ENCODE measurements at places on chromosomes 1 and 21. TPM values are rescaled to one million over a fixed set of nuclear protein-coding genes. Genes with fewer than 3 reads are reported as not detected.
A peak's percentile ranks its signal among the peaks of the same experiment; 100 is the strongest.

DNA sequence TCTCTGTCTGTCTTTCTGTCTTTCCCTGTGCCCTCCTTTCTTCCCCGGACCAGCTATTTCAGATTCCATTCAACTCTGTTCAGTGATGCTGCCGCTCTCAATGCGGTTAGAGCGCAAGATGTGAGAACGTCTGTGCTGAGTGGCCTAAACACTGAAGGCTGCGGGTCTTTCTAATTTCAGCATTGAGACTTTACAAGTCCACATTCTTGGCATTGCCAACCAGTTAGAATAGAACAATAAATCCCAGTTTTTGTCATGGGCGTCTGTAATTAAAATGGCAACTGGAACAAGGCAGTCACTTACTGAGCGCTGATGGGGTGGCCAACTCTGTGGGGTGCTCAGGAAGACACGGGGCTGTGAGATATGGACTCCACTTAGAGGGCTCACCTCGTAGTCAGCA, 112.8 kb downstream of the DHRS3 start:
- no peak for DNase-seq

DNA sequence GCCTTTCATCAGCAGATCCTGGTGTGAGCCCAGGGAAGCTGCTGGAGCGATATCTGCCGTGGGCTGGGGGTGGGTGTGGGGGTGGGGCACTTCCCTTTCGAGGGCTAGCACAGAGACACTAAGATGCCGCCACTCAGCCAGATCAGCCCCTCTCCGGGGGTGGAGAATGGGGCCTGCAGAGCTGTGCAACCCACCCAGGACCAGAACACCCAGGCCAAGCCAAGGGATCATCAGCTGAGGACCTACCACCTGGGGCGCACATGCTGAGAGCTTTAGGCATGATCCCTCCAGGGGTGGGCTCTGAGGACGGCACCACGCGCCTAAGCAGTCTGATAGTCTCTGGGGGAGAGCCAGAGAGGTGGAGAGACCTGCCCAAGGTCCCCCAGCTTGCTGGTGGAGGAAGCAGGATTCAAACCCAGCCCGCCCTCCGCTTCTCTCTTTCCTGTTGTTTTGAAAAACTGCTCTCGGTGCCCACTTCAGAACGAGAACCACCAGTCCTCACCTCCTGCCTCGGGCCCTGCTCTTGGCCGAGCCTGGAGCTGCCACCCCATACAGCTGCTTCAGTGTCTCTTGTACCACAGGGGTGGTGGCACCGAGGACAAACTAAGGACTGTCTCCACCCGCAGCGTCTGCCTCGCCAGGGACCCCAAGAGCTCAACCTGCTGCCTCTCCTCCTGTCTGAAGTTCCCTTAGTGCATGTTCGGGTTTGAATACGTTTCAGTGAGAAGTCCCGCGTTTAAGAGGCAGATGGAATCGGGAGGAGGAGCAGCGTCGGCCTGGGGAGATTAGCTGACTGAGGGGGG, 39.7 kb upstream of the RUNX3 start:
- DNase-seq, result no peak

DNA sequence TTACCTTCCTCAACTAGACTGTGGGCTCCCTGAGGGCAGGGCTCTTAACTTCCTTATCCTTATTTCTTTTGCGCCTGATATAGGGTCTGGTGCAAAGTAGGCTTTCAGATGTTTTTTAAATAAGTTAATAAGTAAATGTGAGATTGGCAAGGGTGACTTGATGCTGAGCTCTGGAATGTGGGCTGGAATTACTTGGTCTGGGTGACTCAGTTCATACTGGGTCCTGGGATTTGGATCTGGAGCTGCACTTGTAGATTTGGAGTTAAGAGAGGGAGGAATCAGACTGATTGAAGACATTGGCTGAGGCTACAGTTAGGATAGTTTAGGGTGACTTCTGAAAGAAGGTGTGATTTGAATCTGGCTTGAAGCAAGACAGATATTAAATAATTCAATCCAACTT, 190.9 kb downstream of the GIPC2 start:
- no peak for DNase-seq

DNA sequence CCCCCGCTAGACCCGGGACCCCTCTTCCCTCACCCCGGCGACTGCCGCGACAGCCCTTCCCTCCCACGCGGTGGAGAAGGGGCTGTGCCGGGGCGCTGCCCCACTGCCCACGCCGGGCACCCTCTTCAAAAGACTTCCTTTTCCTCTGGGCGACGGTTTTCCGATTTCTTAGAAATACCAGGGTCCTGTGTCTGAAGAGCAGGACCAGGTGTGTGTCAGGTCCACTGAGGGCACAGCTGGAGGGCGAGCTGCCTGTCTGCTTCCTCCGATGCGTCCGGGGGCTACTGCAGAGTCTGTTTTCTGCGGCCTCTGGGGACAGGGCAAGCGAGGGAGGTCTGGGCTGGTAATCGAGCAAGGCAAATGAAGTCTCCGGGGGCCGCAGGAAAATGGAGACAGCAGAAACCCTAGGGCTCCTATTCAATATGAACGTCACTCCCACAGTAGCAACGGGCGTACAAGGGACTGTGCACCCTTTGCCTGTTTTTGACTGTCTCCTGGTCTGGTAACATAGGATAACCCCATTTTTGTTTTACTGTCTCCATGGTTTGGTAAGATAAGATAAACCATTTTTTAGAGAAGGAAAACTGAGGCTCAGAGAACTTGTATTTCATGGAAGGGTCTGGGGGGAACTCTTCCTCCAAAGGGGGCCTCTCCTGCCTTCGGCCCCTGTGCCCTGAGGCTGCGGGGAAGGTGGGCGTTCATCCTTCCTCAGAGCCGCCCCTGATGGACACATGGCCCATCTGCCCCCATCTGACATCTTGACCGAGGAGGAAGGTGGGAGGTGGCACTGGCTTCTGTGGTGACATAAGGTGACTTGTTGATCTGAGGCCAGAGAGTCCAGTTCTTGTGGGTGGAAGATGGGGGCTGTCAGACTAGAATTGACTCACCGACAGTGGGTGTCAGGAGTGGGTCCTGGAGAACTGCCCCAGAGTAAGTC, 970 bp downstream of the TNFRSF1B start:
- peak; percentile 43 for DNase-seq

DNA sequence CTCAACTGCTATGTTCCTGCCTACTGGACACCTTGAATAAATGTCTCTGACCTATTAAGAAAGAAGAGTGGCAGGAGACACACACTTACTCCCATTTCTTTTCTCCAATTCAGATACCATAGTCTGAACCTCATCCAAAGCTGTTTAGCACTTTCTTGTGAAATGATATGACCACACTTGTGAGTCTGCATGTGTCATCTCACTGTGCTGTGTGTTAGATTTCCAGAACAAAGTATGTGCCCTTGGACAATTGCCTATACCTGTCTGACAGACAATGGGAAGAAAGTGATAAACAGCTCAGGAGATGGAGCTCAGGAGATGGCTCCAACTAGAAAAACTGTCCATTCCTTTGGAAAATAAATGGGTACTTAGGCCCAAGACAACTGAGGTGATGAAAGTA, 48.4 kb downstream of the USP48 start:
- no peak for DNase-seq

GRCh38 chr1:228756457-228756856, 21.2 kb downstream of the RHOU start:
- no peak for DNase-seq

The WNT2B gene
- 0.12 TPM for total RNA-seq

The HRNR gene
- not detected for total RNA-seq

The SLAMF8 gene
- 0.39 TPM for total RNA-seq

All from activated CD4-positive, alpha-beta T cell treated with anti-CD3 and anti-CD28 coated beads for 36 hours (primary cell).